ENCODE measurements at places on chromosomes 6 and 20. TPM values are rescaled to one million over a fixed set of nuclear protein-coding genes. Genes with fewer than 3 reads are reported as not detected.

- peak; percentile 17 for DNase-seq
- H3K27me3 ChIP-seq: peaks cover 57% of the 10 kb centered on the region
- H3K36me3 ChIP-seq: no peaks in the 10 kb centered on the region
- H3K4me3 ChIP-seq: no peak overlapping the region
- H3K27ac ChIP-seq: no peak overlapping the region
- no peaks in the 10 kb centered on the region for H3K4me1 ChIP-seq
Measured at GRCh38 chr20:19211661-19212468, 577 bp upstream of the SLC24A3 start.

UTRN gene
- total RNA-seq: 103 TPM

DNA sequence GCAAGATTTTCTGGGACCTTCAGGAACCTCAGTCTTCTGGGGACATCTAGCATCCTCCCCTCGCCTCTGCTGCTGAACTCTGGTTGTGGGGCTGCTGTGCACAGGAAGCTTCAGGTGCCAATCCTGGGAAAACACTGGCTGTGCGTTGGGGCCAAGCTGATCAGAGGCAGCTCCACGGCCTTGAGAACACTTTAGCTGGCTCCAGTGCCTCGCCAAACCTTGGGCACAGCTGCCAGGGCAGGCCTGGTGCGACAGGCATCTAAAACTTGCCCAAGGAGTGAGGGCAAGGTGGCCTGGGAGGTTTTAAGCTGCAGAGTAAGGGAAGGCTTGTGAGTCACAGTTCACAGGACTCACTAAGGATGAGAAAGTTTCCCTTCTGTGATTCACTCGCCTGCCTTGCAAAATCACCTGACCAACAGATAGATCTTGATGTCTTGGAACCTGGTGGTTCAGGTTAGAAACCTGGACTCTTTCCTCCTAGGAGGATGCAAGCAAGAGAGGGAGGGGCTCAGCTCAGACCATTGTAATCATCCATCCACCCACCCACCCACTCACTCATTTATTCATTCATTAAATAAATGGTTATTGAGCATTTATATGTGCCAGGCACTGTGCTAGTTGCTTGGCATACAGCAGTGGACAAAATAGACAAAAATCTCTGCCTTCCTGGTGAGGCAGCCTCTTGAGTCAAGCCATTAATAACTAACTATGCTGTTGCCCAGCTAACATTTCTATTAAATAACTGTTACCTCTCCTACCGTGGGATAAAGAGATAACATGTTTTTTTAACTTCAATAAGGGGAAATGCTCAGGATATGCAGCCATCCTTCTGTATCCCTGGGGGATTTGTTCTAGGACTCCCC lies 2.5 kb upstream of the SPATS1 start:
- no peaks in the 10 kb centered on the region for H3K36me3 ChIP-seq
- DNase-seq: peak; percentile 79

DNA sequence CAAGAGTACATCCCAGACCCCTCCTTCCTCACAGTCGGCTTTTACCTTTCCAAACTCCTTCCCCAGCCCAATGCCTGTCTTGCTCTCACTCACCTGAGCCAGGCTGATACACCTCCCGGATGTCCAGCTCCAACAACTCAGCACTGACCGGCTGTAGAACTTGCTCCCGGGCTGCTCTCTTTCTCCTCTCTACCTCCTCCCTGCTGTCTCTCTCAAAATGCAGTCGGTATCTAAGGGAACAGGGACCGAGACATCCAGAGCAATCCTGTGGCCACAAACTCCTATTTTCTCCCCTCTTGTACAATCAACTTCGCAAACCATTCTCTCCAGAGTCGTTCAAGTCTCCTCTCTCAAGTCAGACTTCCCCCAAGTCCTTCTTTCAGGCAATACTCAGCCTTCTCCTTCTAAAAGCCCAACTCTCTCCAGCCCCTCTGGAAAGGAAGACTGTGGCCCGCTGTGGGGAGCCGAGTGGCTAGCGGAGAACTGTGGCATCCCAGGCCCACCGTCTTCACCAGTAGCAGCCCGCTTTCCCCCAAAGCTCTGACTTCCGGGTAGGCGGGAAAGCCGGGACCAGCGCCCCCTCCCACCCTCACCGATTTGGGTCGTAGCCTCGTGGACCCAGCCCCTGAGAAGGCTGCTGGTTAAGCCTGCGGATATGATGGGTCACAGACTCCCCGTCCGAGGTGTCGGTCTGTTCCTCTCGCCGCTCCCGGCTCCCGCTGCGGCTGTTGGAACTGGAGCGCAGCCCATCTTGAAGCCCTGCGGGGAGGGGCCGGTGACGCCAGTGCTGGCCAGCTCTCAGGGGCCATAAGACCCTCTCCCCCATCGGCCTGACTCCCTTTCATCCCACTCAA lies 1.1 kb downstream of the GNL1 start:
- peak overlapping the region; percentile 95 for H3K4me3 ChIP-seq
- H3K27me3 ChIP-seq: no peaks in the 10 kb centered on the region
- peaks cover 8% of the 10 kb centered on the region for H3K36me3 ChIP-seq
- peak; percentile 74 for DNase-seq
- H3K27ac ChIP-seq: peak overlapping the region; percentile 96

- no peaks in the 10 kb centered on the region for H3K4me1 ChIP-seq
- no peak overlapping the region for H3K4me3 ChIP-seq
Measured at GRCh38 chr6:169668203-169668847, 33.5 kb downstream of the WDR27 start.

GRCh38 chr20:36497856-36498255 lies 43.5 kb upstream of the MYL9 start:
- peaks cover 30% of the 10 kb centered on the region for H3K4me1 ChIP-seq
- H3K27me3 ChIP-seq: no peaks in the 10 kb centered on the region
- H3K27ac ChIP-seq: peak overlapping the region; percentile 2
- H3K36me3 ChIP-seq: peaks cover 30% of the 10 kb centered on the region
- no peak for DNase-seq

PGBD1 gene
- 4.9 TPM for total RNA-seq

GRCh38 chr6:145028144-145028818 lies 707.0 kb downstream of the EPM2A start:
- H3K4me3 ChIP-seq: no peak overlapping the region
- no peak overlapping the region for H3K27ac ChIP-seq
- peaks cover 10% of the 10 kb centered on the region for H3K4me1 ChIP-seq
- no peaks in the 10 kb centered on the region for H3K36me3 ChIP-seq
- H3K27me3 ChIP-seq: no peaks in the 10 kb centered on the region

DNA sequence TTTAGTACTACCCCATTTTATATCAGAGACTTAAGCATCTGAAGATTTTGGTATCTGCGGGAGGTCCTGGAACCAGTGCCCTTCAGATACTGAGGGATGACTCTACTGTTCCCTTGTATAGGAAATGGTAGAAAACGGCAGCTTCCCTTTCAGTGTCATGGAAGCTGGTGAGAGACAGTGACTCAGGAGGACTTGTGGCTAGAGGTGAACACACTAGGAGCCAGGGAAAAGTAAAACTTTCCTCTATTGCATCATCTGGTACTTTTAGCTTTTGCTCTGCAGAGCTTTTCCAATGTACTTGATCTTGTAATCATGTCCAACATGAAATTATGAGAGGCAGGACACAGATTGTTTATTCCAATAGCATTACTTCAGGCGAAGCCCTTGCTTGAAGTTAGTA lies 45.0 kb downstream of the RNF144B start:
- peaks cover 22% of the 10 kb centered on the region for H3K4me1 ChIP-seq
- H3K36me3 ChIP-seq: no peaks in the 10 kb centered on the region
- DNase-seq: peak; percentile 68
- no peaks in the 10 kb centered on the region for H3K27me3 ChIP-seq

DNA sequence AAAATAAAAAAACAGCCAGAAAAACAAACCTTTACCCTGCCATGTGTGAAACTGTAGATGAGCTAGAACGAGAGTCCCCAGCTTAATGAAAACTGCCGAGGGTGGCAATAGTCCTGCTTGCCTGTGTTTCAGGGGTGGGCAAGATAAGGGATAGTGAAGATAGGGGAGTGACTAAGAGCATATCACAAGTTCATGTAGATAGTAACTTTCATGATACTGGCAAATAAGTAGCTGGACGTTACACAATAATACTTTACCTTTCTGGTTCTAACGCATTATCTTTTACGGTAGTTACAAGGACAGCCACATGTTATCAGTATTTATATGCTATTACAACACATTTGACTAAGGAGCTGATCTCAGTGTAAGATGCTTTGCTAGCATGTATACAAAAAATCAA lies 9.3 kb upstream of the FBXO9 start:
- H3K27me3 ChIP-seq: no peaks in the 10 kb centered on the region
- H3K36me3 ChIP-seq: no peaks in the 10 kb centered on the region
- H3K4me1 ChIP-seq: peaks cover 14% of the 10 kb centered on the region

DNA sequence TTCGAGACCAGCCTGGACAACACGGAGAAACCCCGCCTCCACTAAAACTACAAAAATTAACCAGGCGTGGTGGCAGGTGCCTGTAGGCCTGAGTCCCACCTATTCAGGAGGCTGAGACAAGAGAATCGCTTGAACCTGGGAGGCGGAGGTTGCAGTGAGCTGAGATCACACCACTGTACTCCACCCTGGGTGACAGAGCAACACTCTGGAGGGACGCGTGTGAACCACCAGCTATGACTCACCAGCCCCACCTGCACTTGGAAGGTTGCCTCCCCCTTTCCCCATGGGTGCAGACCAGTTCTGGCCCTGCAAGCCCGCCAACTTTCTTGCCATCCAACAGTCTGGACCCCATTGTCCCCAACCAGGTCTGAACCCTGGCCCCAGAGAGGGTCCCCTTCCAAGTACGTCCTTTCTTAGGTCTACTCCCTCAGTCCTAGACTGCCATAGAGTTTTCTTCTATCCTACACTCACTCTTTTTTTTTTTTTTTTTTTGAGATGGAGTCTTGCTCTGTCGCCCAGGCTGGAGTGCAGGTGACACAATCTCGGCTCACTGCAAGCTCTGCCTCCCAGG lies 29.2 kb downstream of the ATP9A start:
- H3K27me3 ChIP-seq: no peaks in the 10 kb centered on the region
- H3K4me1 ChIP-seq: peaks cover 14% of the 10 kb centered on the region
- H3K36me3 ChIP-seq: no peaks in the 10 kb centered on the region
- DNase-seq: no peak

- H3K4me3 ChIP-seq: no peak overlapping the region
- H3K4me1 ChIP-seq: peaks cover 16% of the 10 kb centered on the region
- no peak for DNase-seq
- H3K27me3 ChIP-seq: no peaks in the 10 kb centered on the region
- H3K27ac ChIP-seq: no peak overlapping the region
Measured at GRCh38 chr20:51452091-51452613, 90.4 kb downstream of the NFATC2 start.

DNA sequence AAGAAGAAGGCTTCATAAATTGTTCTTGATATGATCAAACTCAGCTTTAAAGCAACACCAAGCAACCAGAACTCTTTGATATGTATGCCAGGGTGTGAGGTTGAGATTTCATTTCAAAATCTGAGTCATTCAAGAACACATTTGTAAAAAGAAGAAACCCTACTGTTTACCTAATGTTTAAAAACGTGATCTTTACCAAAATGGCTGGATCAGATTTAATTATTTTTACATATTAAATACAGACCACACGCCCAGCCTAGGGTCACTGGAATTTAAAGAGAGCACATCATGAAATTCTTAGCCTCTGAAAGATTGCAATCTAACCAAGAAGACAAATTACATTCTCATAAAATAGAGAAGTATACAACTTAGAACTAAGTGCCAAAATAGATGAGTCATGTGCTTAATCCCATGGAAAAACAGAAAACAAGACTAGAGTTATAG lies 206.8 kb upstream of the SMLR1 start:
- H3K27me3 ChIP-seq: no peaks in the 10 kb centered on the region
- H3K27ac ChIP-seq: no peak overlapping the region
- no peaks in the 10 kb centered on the region for H3K36me3 ChIP-seq
- H3K4me1 ChIP-seq: peaks cover 17% of the 10 kb centered on the region
- H3K4me3 ChIP-seq: no peak overlapping the region

GRCh38 chr20:58094698-58095097 lies 133.8 kb downstream of the ANKRD60 start:
- no peak overlapping the region for H3K4me3 ChIP-seq
- no peak for DNase-seq
- no peaks in the 10 kb centered on the region for H3K27me3 ChIP-seq
- H3K27ac ChIP-seq: no peak overlapping the region
- H3K36me3 ChIP-seq: no peaks in the 10 kb centered on the region

THBS2 gene
- total RNA-seq: 124 TPM

DNA sequence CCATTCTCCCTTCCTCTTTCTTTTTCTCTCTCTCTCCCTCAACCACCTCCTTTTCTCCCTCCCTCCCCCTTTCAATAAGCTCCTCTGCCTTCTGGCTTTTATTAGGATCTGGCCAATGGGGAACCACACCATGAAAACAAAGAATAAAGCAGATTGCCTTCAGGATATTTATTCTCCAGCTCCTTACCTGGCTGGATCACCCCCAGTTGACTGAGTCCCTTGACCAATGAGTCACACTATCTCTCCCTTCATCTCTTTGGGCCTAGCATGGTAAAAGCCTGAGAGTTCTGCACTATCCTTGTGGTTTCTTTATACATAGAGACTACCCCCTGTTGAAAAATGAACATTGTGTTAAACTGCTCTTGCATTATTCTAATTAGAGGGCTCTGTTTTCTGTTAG lies 476.8 kb downstream of the EPHA7 start:
- no peak overlapping the region for H3K4me3 ChIP-seq
- H3K27ac ChIP-seq: no peak overlapping the region
- no peaks in the 10 kb centered on the region for H3K27me3 ChIP-seq
- no peak for DNase-seq

DNA sequence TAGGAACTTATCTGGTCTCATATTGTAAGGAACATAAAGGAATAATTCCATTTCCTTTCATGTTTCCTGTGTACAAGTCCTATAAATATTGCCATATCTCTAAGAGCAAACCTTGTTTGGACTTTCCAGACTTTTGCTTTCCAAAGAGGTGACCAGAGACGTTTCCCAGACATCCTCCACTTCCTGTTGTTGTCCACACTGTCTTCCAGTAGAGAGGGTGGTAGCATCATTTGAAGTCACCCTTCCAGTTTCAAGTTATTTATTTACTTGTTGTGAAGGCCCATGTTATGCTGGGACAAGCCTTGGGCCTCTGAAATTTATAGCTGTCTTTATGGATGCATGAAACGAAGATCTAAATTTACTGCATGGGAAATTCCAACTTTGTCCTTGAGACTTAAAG lies 10.6 kb upstream of the TGM3 start:
- H3K4me3 ChIP-seq: no peak overlapping the region
- no peaks in the 10 kb centered on the region for H3K27me3 ChIP-seq
- H3K36me3 ChIP-seq: no peaks in the 10 kb centered on the region
- DNase-seq: no peak
- H3K27ac ChIP-seq: no peak overlapping the region

GINS1 gene
- 2.9 TPM for total RNA-seq

All from GM23248 (cell line).